Mammary microvascular endothelial cell (primary cell): ENCODE measurements at places on chromosomes 6 and 20. TPM values are rescaled to one million over a fixed set of nuclear protein-coding genes. Genes with fewer than 3 reads are reported as not detected.

Gene OR11A1
- total RNA-seq: not detected in 2 replicates

Gene PSORS1C1
- total RNA-seq: 2.1 and 2.7 TPM in 2 replicates

Gene PROKR2
- not detected in 2 replicates for total RNA-seq

Gene ZNF391
- total RNA-seq: 0.27 and 0.64 TPM in 2 replicates

Gene C6orf52
- total RNA-seq: not detected in 2 replicates

Gene NKX2-2
- total RNA-seq: not detected in 2 replicates

Gene CST5
- total RNA-seq: not detected in 2 replicates

Gene GRIK2
- not detected in 2 replicates for total RNA-seq

Gene FRMD1
- total RNA-seq: not detected in 2 replicates

Gene CLPSL2
- total RNA-seq: not detected in 2 replicates

Gene KCNK15
- not detected in 2 replicates for total RNA-seq

Gene PRR18
- not detected in 2 replicates for total RNA-seq

Gene GSTA2
- not detected in 2 replicates for total RNA-seq

Gene C6orf15
- total RNA-seq: not detected in 2 replicates

Gene PAX1
- total RNA-seq: not detected in 2 replicates

Gene PEX7
- total RNA-seq: 4.5 and 7.4 TPM in 2 replicates

Gene CST7
- total RNA-seq: not detected in 2 replicates

Gene B3GAT2
- total RNA-seq: under 0.01 TPM in 2 replicates

Gene DEFB114
- not detected in 2 replicates for total RNA-seq

Gene KHDC1L
- not detected in 2 replicates for total RNA-seq

Gene RSPO4
- not detected in 2 replicates for total RNA-seq

Gene HLA-DRA
- not detected in 2 replicates for total RNA-seq

Gene MOG
- total RNA-seq: not detected in 2 replicates
